ENCODE measurements at places on chromosomes 2 and 18.

GRCh38 chr2:20931346-20931745 is 108.4 kb upstream of the LDAH start:
- no peak for DNase-seq

DNA sequence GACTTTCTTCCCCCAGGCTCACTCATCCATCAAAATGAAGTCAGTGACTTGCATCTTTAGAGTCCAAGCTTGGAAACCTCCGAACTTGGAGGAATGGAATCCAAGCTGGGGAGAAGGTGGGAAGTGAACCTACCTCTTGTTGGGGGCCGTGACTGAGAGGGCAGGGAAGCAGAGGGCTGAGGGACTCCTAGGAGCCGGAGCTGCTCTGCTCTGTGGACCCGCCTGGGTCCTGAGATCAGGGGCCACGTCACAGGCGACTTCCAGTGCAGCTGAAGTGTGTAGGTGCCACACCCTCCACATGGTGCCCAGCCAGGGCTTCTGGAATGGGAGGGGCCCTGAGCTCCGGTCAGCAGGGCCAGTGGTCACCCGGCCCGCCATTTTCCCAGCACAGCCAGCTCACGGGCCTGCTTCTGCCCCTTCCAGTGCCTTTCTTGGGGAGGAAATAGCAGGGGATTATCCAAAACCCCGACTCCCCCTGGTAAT is 63.4 kb upstream of the OTOS start:
- no peak for DNase-seq

- DNase-seq, result no peak
Measured at GRCh38 chr2:102236132-102236531, 49.3 kb downstream of the IL1RL2 start.

GRCh38 chr18:33355263-33355662 is 85.3 kb downstream of the CCDC178 start:
- no peak for DNase-seq

DNA sequence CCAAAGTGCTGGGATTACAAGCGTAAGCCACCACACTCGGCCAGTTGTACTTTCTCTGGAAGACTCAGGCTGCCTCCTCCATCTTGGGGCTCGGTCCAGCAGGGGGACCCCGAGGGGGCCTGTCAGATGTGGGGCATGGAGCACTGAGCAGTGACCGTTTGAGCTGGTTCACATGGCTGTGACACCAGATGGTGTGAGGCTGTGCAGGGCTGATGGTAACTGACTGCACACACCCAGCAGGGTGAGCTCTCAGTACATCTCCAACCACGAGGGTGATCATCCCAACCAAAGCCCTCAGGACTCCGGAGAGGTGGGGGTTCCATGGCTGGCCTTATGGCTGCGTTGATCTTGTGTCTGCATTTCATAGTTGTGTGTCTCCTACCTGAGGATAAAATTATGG is 63.4 kb downstream of the FAM168B start:
- no peak for DNase-seq

- peak; percentile 83 for DNase-seq
Measured at GRCh38 chr2:216012133-216012829, 1.1 kb downstream of the MREG start.

DNA sequence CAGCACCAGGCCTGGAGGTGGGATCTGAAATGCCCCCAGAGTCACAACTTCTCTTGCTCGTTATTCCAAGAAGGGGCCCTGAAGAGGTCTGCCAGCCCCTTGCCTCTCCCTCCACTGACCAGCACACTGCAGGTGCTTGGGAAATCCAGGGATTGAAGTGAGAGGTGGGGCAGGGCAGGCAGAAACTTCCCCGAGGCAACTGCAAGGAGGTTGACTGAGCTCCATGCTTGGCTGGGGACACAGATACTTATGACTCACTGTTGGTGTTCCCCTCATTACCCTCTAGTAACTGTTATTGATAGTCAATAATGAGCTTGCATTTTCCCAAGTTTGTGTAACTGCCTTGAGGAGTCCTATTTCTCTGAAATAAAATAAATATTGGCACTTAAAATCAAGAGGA is 47.5 kb downstream of the MARCO start:
- no peak for DNase-seq

- DNase-seq, result no peak
Measured at GRCh38 chr2:100986157-100986556, 15.9 kb upstream of the RPL31 start.

DNA sequence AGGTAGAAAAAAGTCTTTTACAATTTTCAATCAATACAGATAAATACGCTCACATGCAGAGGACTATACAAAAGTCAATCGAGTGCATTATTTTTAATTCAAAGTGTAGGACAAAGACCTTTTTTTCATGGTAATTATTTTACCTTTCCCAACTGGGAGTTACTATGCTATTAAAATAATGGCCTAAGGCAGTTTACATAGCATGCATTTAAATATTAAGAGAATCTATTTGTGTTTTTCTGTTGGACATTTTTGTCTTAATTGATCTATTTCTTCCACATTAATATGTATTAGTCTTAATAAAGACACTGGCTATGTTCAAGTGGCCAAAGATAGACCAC is 130.2 kb upstream of the MAP3K20 start:
- no peak for DNase-seq

GRCh38 chr2:31337860-31338259 is 76.7 kb downstream of the XDH start:
- DNase-seq, result peak; percentile 88

- DNase-seq, result no peak
Measured at GRCh38 chr2:48306409-48307284, 223.3 kb upstream of the STON1 start.

DNA sequence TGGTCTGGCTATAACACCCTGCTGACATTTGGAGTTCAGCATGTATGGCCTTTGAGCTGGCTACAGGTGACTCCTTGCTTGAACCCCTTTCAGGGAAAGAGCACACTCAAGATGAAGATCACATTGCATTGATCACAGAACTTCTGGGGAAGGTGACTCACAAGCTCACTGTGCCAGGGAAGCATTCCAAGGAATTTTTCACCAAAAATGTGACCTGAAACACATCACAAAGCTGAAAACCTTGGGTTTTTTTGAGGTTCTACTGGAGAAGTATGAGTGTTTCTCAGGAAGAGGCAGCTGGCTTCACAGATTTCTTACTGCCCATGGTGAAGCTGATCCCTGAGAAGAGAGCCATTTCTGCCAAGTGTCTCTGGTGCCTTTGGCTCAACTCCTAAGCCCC is 879.0 kb downstream of the CBLN2 start:
- no peak for DNase-seq

- DNase-seq, result no peak
Measured at GRCh38 chr18:392928-393573, 107.5 kb downstream of the COLEC12 start.

DNA sequence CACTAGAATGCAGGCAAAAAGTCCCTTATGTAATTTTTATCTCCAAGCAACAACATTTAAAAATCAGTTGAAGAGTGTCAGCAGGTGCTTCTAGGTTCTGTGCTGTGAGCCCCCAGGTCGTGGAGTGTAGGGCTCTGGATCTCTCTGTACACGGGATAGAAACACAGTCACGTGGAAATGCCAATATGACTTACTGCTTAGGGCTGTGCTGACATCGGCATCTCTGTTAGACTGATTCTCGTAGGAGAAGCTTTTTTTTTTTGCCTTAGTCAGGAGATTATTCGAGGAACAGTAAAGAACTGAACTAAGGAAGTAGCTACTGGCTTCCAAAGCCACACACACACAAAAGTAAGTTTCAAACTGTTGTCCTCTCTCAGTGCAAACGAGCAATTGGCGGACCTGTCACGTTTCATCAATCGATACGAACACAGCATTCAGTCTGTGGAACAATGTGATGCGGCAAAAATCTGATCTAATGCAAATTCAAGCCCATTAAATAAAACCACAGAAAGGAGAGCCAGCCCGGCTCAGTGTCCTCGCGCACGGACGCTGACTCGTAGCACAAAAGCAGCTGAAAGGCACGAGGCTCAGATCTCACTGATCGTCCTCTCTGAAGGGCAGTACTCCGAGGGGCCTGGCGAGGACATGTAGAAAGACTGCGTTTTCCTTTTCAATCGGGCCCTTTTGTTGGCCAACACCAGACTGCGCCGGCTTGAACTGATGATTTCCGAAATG is 41.5 kb downstream of the PRELID3A start:
- no peak for DNase-seq

DNA sequence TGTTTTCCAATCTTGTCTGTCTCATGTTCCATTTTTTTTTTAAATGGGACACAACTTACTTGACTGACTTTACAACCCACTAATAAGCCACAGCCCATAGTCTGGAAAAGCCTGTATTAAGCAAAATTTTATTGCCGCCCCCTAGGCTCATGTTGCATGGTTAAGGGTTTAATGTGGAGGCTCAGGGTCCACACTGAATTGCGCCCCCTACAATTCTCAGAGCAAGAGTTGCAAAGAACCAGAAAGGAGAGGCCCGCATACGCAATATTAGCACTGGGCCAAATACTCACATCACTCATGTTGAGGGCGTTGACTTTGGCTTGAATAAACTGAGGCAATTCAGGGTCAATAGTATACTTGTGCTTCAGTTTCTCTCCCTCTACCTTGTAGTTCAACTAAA is 65.5 kb downstream of the NEB start:
- DNase-seq, result no peak

DNA sequence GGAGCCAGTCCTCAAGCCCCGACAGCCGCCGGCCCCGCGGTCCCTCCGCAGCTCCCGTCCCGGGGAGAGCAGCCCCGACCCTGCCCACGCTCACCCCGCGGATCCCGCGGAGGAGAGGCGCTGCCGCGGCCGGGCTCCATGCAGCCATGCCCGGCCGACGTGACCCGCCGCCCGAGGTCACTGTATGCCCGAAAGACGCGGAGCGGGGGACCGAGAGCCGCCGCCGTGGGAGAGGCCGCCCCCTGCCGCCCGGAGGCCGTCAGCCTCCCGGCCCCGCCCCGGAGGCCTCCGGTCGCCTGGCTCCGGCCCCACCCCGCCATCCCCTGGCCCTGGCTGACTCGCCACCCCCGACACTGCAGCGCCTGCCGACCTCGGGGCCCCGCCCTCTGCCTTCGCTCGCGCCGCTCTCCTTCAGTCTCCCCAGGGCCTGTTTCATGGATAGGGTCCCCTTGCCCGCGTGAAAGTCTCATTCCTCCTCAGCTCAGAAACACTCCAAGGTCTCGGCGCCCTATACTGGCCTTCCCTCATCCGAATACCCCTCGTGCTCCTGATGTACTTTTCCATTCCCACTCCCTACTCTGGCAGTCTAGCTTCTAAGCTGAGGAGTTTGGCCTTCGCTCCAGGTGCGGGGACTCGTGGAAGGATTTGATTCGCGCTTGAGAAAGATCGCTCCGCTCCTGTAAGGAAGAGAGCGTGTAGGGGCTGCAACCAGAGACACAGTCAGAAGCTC is at the start of gene BOLA3:
Gene BOLA3, minus strand, starts transcription at position 186 of the 730 bp plus-strand sequence. Its CDS starts 38 bp downstream, at position 148.
- DNase-seq, result peak; percentile 73

DNA sequence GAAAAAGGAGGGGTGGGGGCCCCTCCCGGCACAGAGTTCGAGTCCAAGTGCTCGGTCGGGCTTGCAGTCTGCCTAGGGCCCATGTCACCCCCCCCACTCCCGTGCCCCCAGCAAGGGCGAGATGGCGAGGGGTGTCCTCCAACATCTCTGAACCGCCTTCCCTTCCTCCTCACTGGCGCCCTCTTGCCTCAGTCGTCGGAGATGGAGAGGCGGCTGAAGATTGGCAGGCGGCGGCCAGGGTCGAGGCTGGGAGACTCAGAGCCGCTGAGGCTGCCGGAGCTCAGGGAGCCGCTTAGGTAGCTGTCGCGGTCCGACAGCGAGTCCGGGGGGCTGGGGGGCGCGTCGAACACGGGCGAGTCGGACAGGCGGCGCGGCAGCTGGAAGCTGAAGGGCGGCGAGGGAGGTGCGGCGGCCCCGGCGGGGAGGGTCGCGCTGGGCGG is 2.3 kb downstream of the ZFP36L2 start:
- DNase-seq, result no peak

GRCh38 chr2:239330836-239331235 is 70.0 kb downstream of the HDAC4 start:
- DNase-seq, result no peak

DNA sequence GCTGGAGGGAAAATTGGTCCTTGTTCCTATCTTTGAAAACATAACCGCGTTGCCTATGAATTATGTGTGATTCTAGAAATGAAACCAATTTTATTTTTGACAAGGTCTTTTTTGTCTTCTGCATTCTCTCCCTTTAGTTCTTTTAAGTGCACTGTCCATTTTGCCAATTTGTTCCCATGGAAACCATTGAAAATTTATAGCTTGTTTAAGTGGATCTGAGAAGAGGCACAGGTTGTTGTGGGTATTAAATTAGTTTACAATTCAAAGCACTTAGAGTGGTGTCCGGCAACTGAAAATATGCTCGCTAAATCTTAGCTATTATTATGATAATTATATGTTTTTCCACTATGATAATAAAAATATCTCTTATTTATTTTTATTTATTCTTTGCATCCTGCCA is 107.5 kb upstream of the FSHR start:
- DNase-seq, result no peak

GRCh38 chr2:47309472-47309951 is 93.4 kb upstream of the MSH2 start:
- DNase-seq, result no peak

DNA sequence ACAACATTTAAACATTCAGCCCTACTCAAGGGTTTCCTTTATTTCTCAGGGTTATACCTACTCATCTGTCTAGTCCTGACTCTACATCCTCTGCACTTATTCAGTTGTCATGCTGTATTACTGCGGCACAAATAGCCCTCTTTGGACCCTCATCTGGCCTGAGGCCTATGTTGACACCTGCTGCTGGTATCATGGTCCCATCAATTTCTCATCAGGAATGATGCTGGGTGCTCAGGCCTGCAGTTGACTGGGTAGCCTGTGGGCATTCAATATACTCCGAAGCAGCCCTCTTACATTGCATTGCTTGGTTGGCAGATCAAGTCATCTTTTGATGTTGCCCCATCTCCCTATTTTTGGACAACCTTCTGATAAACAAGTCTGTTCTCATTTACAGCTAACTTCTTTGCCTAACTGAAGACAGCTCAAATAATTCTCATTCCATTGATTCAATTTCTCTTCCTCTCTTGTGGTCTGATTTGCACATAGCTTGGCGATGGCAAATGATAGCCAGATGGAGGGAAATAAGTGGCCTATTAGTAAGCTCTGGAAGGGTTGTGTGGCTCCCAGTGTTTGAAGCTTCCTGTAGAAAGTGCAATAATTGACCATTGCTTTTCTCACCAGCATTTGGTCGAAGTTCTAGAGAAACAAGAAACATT is 19.1 kb upstream of the MC4R start:
- no peak for DNase-seq

- no peak for DNase-seq
Measured at GRCh38 chr2:9497017-9497416, 22.7 kb downstream of the IAH1 start.

- DNase-seq, result no peak
Measured at GRCh38 chr2:127517465-127517864, 8.8 kb downstream of the IWS1 start.

DNA sequence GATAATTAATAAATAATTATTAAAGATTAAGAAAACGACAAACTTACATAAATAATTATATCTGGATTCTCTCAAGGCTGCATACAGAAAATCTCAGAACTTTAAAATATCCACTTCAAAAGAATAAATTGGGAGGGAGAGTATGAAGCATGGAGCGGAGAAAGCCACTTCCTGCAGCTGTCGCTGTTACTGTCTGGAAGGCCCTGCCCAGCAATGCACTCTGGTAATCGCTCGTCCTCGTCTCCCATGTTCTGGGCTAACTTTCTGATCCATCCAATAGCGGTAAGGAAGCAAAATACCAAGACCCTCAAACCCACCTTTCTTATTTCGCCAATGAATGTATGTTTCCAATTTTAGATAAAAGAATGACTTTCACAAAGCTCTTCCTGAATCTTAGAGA is 26.7 kb downstream of the CYRIA start:
- DNase-seq, result no peak
